CD14-positive monocyte (primary cell): ENCODE measurements at places on chromosomes 4 and X.
A peak's percentile ranks its signal among the peaks of the same experiment; 100 is the strongest.

DNA sequence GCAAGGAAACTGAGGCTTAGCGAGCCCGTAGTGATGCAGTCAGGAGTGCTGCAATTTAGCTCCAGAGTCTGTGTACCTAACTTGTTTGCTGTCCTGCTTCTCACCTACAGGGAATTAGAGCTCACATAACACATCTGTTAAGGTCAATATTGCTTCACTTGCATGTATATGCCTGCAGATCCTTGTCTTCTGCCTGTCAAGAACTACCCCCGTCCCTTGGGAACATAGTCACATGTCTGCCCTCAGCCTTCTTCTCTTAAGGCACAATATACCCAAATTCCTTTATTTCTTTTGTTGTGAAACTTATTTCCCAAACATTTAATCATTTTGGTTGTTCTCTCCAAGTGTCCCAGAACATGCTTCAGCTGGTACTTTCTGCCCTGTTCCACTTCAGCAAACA lies 103.3 kb upstream of the LEF1 start:
- DNase-seq: no peak
- no peak overlapping the region for H3K4me3 ChIP-seq
- H3K27me3 ChIP-seq: no peaks in the 10 kb centered on the region
- H3K36me3 ChIP-seq: no peaks in the 10 kb centered on the region
- H3K4me1 ChIP-seq: no peaks in the 10 kb centered on the region

DNA sequence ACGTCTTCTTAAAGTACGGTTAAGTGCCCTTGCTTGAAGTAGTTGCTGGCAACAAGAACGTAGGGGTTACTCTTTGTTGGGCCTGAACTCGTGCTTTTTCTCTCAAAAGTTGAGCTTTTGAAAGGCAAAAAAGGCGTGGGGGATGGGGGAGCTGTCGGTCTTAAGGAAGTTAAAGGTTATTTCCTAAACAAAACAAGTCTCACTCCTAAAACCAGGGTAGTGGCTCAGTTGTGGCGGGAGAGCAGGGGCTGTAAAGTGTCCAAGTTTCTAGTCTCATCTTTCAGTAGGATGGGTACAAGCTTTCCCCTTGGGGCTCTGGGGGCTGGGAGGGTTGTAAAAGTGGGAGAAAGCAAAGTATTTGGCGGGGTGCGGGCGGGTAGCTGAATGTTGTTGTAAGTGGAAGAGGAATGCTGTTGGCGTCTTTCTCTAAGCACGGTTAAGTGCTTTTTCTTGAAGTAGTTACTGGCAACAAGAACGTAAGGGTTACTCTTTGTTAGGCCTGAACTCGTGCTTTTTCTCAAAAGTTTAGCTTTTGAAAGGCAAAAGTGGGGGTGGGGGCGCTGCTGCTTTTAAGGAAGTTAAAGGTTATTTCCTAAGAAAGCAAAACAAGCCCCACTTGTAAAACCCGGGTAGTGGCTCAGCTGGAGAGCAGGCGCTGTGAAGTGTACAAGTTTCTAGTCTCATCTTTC lies 904 bp upstream of the WDR1 start:
- H3K27me3 ChIP-seq: no peaks in the 10 kb centered on the region
- peak; percentile 69 for DNase-seq
- H3K4me3 ChIP-seq: peak overlapping the region; percentile 45
- H3K36me3 ChIP-seq: peaks cover 26% of the 10 kb centered on the region
- peaks cover 43% of the 10 kb centered on the region for H3K4me1 ChIP-seq

DNA sequence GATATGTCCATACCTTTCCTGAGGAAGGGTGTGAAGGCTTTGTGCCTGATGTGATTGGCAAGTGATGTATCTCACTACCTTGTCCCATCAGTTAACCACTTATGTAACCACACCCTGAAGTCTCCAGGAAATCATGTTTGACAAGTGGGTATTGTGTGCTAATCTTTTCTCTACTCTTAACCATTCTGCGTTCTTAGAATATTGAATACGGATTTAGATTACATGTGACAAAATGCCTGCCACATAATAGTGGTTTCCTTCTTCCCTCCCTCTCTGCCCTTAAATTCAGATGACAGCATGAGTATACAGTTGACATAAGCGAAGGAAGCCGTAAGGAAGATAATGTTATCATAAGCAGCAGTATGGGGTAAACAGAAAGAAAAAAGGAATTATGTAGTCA lies 108.4 kb downstream of the KLHL8 start:
- no peak overlapping the region for H3K4me3 ChIP-seq
- no peaks in the 10 kb centered on the region for H3K4me1 ChIP-seq
- no peak for DNase-seq
- no peaks in the 10 kb centered on the region for H3K27me3 ChIP-seq
- H3K27ac ChIP-seq: no peak overlapping the region

- H3K36me3 ChIP-seq: peaks cover 41% of the 10 kb centered on the region
- no peak overlapping the region for H3K4me3 ChIP-seq
Observed at GRCh38 chrX:19566359-19567222, 51.3 kb upstream of the MAP3K15 start.

GRCh38 chrX:367866-368265 lies 18.8 kb downstream of the PPP2R3B start:
- no peak overlapping the region for H3K27ac ChIP-seq
- no peak for DNase-seq
- no peaks in the 10 kb centered on the region for H3K4me1 ChIP-seq
- no peak overlapping the region for H3K4me3 ChIP-seq
- peaks cover 2% of the 10 kb centered on the region for H3K27me3 ChIP-seq

GRCh38 chr4:31784558-31784957 lies 1064.4 kb downstream of the PCDH7 start:
- H3K27ac ChIP-seq: no peak overlapping the region
- no peaks in the 10 kb centered on the region for H3K36me3 ChIP-seq
- no peak for DNase-seq
- H3K27me3 ChIP-seq: no peaks in the 10 kb centered on the region
- no peak overlapping the region for H3K4me3 ChIP-seq
- peaks cover 2% of the 10 kb centered on the region for H3K4me1 ChIP-seq

DNA sequence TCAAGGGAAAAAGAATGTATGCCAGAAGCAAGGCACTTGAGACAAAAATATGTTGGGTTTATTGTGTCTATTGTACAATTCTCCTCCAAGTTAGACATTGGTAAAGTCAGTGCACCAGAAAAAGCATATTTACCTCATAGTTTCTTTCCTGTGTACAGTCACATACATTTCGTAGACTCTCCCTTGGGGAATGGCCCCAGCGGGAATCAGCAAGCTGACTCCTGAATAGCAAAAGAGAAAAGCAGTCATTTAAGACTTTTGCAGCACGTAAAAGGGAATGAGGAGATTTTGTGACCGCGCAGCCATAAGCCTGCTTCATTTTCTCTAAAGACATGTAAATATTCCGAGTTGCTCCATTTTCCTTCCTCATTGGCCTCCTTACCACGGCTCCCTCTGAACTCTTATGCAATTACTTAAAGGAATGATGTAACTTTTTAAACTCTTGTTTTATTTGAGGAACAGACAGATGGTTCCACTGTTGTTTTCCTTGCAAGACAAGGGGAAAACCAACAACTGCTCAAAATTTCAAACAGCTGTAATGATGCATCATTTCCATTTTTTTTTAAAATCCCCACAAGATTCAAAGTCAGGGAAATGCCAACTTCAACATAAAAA lies 332.7 kb downstream of the UNC5C start:
- peaks cover 35% of the 10 kb centered on the region for H3K4me1 ChIP-seq
- no peaks in the 10 kb centered on the region for H3K27me3 ChIP-seq
- H3K27ac ChIP-seq: peak overlapping the region; percentile 31

DNA sequence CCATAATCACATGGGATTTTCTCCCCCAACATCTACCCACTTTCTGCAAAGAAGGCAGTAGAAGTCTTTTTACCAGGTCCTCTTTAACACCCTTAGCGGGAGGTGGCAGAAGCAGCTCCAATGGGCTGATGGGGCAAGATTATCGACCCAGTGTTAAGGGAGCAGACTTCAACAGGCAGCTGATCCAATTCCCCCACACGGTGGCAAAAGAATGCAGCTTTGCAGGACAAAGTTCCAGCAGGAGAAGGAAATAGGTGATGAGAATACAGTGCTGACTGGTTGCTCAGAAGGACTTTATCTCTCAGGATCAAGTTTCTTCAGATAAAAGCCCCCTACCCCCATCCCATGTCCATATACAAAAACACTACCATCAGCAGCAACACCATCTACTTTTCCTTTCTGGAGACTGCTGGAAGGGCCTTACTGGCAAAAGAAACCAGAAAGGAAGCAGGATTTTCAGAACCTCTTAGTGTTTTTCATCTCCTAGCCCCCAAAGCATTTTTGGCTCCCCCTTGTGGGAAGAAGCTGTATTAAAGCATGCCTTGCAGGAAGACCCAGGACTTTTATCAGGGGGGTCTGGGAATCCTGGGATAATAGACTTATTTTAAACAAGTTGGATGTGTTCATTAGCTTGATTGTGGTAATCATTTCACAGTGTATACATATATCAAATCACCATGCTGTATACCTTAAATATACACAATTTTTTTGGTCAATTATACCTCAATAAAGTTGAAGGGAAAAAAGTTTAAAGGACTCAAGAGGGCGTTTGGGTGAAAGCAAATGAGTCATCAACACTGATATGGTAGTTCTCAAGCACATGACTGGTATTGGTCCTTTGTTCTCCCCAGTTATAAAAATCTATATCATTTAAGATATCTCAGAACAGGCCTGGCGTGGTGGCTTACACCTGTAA lies 146.4 kb downstream of the GPC3 start:
- no peaks in the 10 kb centered on the region for H3K36me3 ChIP-seq
- no peak overlapping the region for H3K4me3 ChIP-seq
- no peaks in the 10 kb centered on the region for H3K27me3 ChIP-seq
- no peak for DNase-seq

DNA sequence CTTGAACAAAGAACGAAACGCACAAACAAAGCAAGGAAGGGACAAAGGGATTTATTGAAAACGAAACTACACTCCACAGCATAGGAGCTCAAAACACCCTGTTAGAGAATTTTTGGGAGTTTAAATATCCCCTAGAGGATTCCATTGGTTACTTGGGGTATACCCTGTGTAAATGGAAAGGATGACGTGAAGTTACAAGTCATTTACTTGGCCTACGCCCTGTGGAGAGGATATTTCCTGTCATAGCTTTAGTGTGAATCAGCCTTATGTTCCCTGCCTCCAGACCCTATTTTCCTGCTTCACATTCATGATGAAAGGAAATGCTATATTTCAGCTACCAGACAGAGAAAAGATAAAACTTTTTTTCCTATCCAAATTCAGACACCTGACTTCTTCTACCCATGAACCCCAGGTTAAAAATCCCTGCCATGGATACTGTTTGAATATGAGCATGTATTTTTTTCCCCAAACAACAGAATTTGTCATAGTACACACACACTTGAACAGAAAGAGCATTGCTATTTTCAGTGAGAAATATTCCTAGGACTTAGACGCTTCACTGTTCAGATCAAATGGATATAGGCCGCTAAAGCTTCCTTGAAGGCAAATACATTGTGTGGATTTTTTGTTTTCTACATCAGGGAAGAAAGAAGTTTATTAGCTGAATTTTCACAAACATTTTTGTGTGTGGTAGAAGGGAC lies 20.4 kb downstream of the PIN4 start:
- H3K27me3 ChIP-seq: peaks cover 3% of the 10 kb centered on the region
- peaks cover 84% of the 10 kb centered on the region for H3K36me3 ChIP-seq
- no peaks in the 10 kb centered on the region for H3K4me1 ChIP-seq
- no peak overlapping the region for H3K27ac ChIP-seq
- no peak for DNase-seq

GRCh38 chrX:139382529-139382928 lies 148.0 kb upstream of the F9 start:
- H3K27ac ChIP-seq: no peak overlapping the region
- H3K4me1 ChIP-seq: no peaks in the 10 kb centered on the region
- no peaks in the 10 kb centered on the region for H3K36me3 ChIP-seq

DNA sequence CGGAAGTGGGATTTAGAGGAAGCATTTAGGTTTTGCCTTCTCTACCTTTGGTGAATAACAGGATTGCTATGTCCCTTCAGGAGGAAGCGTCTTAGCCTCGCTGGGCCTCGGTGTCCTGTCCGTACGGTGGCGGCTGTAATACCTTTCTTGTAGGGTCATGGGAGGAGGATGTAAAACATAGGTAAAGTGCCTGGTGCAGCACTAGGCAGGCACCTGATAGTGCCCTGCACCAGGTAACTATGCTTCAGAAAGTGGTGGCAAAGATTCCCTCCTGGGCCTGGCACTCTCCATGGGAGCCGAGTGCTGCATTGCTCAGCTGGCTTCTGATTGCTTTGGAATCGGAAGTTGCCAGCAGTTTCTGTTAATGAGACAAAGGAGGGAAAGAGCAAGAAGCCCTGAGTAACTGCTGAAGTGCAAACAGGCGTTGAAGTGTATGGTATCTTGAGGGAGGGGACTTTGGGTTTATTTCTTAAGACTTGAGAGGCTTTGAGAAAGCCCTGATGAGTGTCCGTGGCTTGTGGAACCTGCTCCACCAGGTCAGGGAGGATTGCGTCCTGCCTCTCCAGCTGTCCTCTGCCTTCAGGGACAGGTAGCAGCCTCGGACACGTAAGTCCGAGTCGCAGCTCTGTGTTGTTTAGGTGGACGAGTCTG lies 45.8 kb downstream of the TBC1D14 start:
- peaks cover 16% of the 10 kb centered on the region for H3K36me3 ChIP-seq
- no peak overlapping the region for H3K4me3 ChIP-seq
- no peak for DNase-seq
- no peak overlapping the region for H3K27ac ChIP-seq

GRCh38 chr4:25313201-25313895 lies 774 bp downstream of the ZCCHC4 start:
- H3K4me1 ChIP-seq: peaks cover 27% of the 10 kb centered on the region
- no peaks in the 10 kb centered on the region for H3K27me3 ChIP-seq
- DNase-seq: no peak
- H3K4me3 ChIP-seq: peak overlapping the region; percentile 95
- peaks cover 2% of the 10 kb centered on the region for H3K36me3 ChIP-seq
- H3K27ac ChIP-seq: peak overlapping the region; percentile 71

GRCh38 chr4:176799653-176800052 lies 6.9 kb upstream of the VEGFC start:
- no peaks in the 10 kb centered on the region for H3K36me3 ChIP-seq
- H3K27ac ChIP-seq: no peak overlapping the region
- no peak for DNase-seq
- H3K4me3 ChIP-seq: no peak overlapping the region
- H3K27me3 ChIP-seq: peaks cover 1% of the 10 kb centered on the region
- H3K4me1 ChIP-seq: no peaks in the 10 kb centered on the region

GRCh38 chr4:37967736-37968135 lies 7.5 kb downstream of the PTTG2 start:
- no peak overlapping the region for H3K4me3 ChIP-seq
- no peaks in the 10 kb centered on the region for H3K27me3 ChIP-seq
- H3K27ac ChIP-seq: no peak overlapping the region
- peaks cover 6% of the 10 kb centered on the region for H3K4me1 ChIP-seq

DNA sequence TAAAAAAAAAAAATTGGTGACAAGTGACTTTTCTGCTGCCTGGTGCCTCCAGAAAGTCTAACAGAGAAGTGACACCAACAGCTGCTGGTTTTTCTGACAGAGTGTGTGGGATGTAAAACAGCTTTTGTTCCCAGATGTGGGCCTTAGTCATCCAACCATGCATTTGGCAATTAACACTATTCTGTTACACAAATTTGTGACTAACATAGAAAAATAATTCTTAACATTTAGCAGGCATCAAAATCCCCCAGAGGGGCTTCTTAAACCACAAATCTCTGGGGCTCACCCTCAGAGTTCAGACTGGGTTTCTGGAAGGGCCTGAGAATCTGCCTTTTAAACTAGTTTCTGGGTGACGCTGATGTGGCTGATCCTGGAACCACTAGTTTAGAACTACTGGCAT lies 100.5 kb upstream of the PCDH7 start:
- H3K4me1 ChIP-seq: no peaks in the 10 kb centered on the region
- H3K4me3 ChIP-seq: no peak overlapping the region
- no peaks in the 10 kb centered on the region for H3K27me3 ChIP-seq
- no peak for DNase-seq
- H3K36me3 ChIP-seq: no peaks in the 10 kb centered on the region
- H3K27ac ChIP-seq: no peak overlapping the region
